Activated T-helper 1 cell treated with anti-CD3 and anti-CD28 coated beads, Interleukin-2, amount 50 U/mL, for 16 hours (primary cell): ENCODE measurements at places on chromosomes 3 and 15.

DNA sequence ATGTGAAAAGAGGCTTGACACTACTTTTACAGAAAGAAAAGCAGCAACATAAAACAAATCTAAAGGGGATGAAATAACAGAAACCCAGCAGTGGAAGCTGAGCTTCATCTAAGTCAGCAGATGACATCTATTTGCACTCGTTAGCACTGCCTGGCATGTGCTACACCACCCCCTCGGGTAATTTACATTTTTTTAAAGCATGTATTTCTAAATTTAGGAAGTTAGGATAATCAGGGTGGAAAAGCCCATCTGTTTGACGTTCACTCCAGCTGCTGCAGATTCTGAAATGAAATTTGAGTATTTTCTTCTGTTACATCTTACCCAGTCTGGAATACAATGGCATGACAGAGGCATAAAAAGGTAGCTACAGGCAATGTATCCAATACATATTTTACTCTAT lies 20.7 kb downstream of the IGSF11 start:
- no peak for DNase-seq

GRCh38 chr15:77440378-77440999 lies 19.8 kb downstream of the HMG20A start:
- no peak for DNase-seq

- DNase-seq = no peak
Measured at GRCh38 chr15:56920367-56920627, 1.9 kb downstream of the TCF12 start.

- DNase-seq = no peak
Measured at GRCh38 chr3:106985721-106986120, 391.5 kb upstream of the CCDC54 start.

GRCh38 chr3:194631696-194632095 lies 1.5 kb downstream of the TMEM44 start:
- no peak for DNase-seq

DNA sequence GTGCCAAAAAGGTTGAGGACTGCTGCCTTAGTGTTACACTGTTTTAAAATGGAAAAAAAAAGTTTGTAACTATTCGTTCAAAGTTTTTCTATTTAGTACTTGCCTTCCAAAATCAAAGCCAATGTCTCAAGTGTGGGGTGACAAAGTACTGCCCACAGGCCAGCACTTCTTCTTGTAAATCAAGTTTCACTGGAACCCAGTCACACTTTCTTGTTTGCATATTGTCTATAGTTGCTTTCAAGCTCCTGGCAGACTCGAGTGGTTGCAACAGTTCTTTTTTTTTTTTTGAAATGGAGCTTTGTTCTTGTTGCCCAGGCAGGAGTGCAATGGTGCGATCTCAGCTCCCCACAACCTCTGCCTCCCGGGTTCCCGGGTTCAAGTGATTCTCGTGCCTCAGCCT lies 75.3 kb upstream of the RPL35A start:
- DNase-seq = no peak

- no peak for DNase-seq
Measured at GRCh38 chr3:86748015-86748414, 242.9 kb downstream of the VGLL3 start.

- DNase-seq = no peak
Measured at GRCh38 chr3:122984007-122984406, 43.6 kb downstream of the SEMA5B start.

- no peak for DNase-seq
Measured at GRCh38 chr3:49343163-49343562, 3.3 kb upstream of the USP4 start.

DNA sequence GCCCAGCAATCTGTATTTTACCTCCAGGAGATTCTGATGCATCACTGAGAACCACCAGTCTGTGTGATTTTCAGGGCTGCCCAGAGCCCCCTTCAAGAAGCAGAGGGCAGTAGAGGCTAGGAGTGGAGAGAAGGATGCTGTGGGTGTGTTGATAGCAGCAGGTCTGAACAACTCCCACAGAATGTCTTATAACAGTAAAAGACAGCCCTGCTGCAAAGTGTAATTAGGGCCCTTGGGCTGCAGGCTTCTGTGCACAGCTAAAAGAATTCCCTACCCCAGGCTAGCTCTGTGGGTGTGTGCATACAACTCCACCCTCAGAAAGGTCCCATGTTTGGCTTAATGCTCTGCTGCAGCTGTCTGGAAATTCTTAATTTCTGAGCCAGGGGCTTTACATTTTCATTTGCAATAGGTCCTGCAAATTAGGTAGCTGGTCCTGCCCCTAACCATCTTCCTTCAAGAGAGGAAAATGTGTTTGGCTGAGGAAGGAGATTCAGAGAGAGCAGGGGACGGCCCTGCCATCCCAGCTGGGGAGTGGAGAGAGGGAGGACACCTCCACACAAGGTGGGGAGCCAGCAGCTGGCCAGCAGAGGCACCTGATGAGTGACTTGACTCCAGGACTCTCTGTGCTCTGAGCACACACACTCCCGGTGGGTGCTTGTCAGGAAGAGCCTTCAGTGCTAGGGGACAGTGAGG lies 43.2 kb upstream of the RAB6B start:
- DNase-seq = no peak

DNA sequence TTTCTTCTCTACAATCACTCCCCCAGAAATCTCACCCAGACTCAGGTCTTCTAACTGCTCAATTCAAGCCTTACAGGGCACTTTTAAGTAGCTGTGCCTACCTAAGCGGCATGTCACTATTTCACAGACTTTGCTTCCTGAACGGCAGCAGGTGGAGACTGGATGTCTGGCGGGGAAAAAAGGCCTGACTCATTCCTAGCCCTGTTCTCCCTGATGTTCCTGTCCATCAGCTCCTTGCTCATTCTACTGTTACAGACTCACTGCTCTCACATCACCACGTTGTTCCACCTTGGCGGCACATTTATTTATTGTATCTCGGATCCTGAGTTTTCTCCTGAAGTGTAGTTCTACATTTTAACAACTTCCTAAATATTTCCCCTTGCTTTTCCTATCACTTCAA lies 52.6 kb upstream of the ATP11B start:
- no peak for DNase-seq

DNA sequence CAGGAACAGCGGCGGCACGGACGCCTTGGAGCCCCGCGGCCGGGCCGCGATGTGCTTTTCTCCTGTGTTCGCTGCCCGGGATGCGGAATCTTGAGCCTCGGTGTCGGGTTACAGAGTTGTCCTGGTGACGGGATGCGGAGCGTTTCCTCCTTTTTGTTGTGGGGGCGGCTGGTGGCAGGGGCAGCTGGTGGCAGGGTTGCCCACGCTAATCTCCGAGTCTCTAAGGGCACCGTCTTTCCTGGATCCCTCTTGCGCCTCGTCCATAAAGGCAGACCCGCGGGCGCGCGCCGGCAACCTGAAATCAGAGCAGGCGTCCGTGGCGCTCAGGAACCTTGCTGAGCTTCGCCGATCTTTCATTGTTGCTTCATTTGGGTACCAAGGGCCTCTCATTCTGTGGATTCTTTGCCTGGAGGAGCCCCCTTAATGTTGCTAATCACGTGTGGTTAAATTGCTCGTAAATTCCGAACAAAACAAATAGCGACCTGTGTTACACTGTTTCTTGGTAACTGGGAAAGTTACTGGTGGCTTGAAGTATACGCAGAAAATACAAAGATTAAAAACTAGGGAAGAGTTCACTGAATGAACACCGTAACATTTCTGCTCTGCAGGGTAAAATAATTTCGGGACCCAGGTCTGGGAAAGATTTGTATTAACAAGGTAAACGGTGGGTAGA lies 844 bp upstream of the PFN2 start:
- DNase-seq = peak; percentile 1

GRCh38 chr3:49519296-49519695 lies 35.0 kb upstream of the BSN start:
- no peak for DNase-seq

DNA sequence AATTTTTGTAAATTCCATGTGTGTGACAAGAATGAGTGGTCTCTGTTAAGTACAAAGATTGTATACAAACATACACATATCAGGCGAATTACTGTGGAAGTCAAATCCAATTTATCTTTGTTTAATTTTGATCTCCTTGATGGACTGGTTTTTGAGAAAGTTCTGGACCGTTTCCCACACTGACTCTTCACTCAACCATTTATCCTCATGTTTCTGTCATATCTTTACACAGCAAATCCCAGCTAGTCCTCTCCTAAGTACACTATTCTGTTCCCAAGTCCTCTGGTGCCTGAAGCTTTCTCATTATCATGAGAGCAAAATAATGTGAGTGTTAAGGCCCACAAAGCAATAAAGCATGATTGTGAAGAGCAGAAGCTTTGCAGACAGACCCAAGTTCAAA lies 189.9 kb downstream of the WNT5A start:
- no peak for DNase-seq

DNA sequence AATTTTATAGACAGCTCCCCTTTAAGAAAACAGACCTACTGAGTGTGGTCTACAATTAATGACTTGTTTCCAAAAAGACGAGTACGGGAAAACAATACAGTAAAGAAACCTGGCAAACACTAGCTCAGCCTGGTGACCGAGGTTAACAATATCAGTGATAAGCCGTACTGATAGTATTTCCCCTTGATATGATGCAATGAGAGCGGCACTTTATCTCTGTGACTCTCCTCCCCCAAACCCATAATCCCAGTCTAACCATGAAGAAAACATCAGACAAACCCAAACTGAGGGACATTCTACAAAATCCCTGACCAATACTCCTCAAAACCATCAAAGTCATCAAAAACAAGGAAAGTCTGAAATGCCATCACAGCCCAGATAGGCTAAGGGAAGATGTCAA lies 8.2 kb downstream of the DENND4A start:
- DNase-seq = no peak

- DNase-seq = no peak
Measured at GRCh38 chr15:79451361-79451999, 19.3 kb downstream of the MINAR1 start.

GRCh38 chr3:129577366-129577765 lies 29.1 kb downstream of the PLXND1 start:
- no peak for DNase-seq

- DNase-seq = no peak
Measured at GRCh38 chr15:48644467-48644826, 1.1 kb downstream of the FBN1 start.

GRCh38 chr3:150733373-150733935 lies 29.5 kb downstream of the SIAH2 start:
- DNase-seq = no peak

DNA sequence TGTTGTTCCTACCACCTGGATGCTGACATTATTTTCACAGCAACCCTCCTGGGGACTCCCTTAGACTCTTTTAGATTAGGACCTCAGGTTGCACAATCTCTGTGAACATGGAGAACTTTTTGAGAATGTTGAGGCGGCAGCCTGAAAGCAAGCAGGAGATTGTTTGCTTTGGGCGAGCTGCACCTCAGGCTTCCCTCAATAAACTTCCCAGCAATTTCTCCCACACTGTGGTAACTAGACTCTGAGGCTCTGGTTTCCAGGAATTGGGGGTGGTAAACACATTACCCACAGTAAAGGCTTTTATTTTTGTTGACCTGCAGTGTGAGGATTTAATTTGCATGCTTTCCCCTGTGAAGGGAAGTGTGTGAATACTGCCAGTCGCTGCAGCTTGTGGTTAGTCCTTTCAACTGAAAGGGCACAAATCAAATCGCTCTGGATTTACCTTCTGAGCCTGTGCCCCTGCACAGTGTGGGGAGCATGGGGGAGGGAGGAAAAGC lies 35.2 kb upstream of the SIAH2 start:
- no peak for DNase-seq

DNA sequence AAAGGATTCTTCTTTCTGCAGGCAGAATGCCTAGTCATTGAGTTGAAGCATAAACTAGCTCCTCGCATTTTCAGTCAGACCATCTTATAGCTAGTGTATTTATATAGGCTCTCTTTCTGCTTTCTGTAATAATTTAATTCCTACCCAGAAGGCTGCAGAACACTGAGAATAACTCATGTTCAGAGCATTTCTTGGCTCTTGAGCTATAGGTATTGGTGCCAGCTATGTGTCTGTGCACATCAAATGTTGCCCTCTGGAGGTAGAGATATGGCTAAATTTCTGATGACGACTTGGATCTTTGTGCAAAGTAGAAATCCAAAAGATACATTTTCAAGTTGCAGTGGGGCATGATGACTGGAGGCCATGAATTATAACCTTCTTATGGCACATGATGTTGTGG lies 336.2 kb upstream of the TPM1 start:
- no peak for DNase-seq

GRCh38 chr3:70647094-70647493 lies 334.7 kb upstream of the MDFIC2 start:
- no peak for DNase-seq

- no peak for DNase-seq
Measured at GRCh38 chr3:154901278-154901677, 178.8 kb upstream of the MME start.

GRCh38 chr3:87298111-87298718 lies 21.8 kb upstream of the POU1F1 start:
- no peak for DNase-seq

DNA sequence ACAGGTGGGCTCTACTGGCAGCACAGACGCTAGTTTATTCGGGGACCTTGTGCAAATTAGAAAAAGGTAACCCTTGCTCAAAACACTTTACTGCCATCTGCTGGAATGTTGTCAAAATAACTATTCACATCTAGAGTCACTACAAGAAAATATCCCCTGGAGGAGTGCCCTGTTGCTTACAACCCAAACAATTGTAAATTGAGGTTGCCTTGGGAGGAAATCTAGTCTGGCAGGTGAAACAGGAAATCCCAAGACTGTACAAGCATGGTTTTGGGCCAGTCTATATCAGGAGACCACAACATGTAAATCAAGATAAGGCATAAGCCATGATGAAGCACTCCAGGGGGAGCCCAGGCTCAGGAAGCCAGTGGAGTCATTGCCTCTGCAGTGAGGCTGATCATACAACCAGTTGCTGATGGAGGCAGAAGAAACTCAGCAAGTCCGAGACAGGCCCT lies 136.8 kb upstream of the ACP3 start:
- no peak for DNase-seq

DNA sequence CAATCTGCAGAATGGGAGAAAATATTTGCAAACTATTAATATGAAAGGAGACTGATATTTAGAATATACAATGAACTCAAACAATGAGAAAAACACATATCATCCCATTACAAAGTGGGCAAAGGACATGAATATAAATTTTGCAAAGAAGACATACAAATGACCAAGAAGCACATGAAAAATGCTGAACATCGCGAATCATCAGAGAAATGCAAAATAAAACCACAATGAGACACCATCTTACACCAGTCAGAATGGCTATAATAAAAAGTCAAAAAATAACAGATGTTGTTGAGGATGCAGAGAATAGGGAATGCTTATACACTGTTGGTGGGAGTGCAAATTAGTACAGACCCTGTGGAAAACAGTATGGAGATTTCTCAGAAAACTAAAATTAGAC lies 83.6 kb downstream of the RAP2B start:
- DNase-seq = no peak

DNA sequence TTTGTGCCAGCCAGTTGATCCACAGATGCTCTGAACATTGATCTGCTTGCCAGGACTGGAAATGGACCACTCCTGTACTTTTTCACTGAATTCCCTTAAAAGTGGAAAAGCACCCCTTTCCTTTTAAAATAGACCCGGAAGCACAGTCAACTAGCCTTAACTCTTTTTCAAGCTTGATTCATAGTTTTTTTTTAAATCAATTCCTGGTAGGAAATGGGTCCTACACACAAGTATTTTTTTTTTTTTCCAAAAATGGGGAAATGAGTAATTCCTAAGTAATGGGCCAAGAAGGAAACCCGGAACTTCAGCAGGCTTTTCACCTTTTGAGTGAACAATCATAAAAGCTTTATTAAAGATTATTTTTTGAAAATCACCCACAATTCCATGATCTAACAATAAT lies 234.4 kb upstream of the ADAMTS9 start:
- no peak for DNase-seq
